Ascending aorta (tissue), 2 donors: ENCODE measurements at places on chromosomes 2 and 18. TPM values are rescaled to one million over a fixed set of nuclear protein-coding genes. Genes with fewer than 3 reads are reported as not detected.

GRCh38 chr2:181658444-181658843 is 1.5 kb upstream of the CERKL start:
- no peak overlapping the region for H3K27ac ChIP-seq
- no peaks in the 10 kb centered on the region for H3K36me3 ChIP-seq
- no peaks in the 10 kb centered on the region for H3K27me3 ChIP-seq
- H3K4me1 ChIP-seq: no peaks in the 10 kb centered on the region
- no peak overlapping the region for H3K4me3 ChIP-seq
- no peak for DNase-seq

GRCh38 chr2:239762655-239763269 is 262.4 kb downstream of the NDUFA10 start:
- peak overlapping the region; percentile 14 for H3K27ac ChIP-seq
- H3K4me3 ChIP-seq: no peak overlapping the region
- H3K27me3 ChIP-seq: no peaks in the 10 kb centered on the region
- no peaks in the 10 kb centered on the region for H3K4me1 ChIP-seq

DNA sequence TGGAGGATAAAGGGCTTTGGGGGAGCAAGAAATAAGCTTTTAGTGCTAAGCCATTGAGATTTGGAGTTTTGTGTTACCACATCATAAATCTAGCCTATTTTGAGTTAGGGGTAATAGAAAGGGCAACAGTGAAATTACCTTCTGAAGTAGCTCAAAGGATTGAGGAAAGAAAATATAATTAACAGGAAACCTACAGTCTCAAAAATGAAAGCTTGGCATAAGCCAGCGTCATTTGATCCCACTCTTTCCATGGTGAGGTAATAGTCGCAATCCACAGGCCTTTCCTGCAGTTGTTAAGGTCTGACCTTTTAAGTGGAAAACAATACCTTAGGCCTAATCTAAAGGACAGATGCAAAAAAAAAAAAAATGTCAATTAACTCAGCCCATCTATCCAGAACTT is 182.7 kb downstream of the UXS1 start:
- H3K4me1 ChIP-seq: no peaks in the 10 kb centered on the region
- no peaks in the 10 kb centered on the region for H3K36me3 ChIP-seq
- no peak overlapping the region for H3K27ac ChIP-seq
- no peak overlapping the region for H3K4me3 ChIP-seq
- DNase-seq: no peak
- no peaks in the 10 kb centered on the region for H3K27me3 ChIP-seq

GRCh38 chr2:233280114-233280693 is 27.4 kb upstream of the SAG start:
- DNase-seq: no peak
- no peaks in the 10 kb centered on the region for H3K4me1 ChIP-seq
- H3K4me3 ChIP-seq: no peak overlapping the region
- no peaks in the 10 kb centered on the region for H3K27me3 ChIP-seq
- no peak overlapping the region for H3K27ac ChIP-seq
- H3K36me3 ChIP-seq: peaks cover 98% of the 10 kb centered on the region

GRCh38 chr2:5482929-5483331 is 209.3 kb upstream of the SOX11 start:
- DNase-seq: no peak
- H3K4me3 ChIP-seq: no peak overlapping the region
- no peaks in the 10 kb centered on the region for H3K36me3 ChIP-seq

DNA sequence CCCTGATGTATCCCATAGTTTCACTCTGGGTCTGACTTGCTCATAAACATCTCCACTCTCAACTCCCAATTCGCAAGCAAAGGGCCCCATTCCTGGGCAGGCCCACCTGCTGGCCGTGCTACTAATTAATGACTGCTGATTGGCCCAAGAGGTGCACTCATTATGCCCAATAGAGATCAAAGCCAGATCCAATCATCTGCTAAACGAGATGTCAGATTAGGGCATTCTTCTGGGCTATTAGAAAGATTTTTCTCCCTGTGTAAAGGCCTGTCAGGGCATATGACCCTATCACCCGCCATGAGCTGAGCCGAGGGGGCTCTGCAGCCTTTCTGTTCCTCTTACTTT is 103.4 kb upstream of the HAAO start:
- H3K4me1 ChIP-seq: peaks cover 4% of the 10 kb centered on the region
- no peaks in the 10 kb centered on the region for H3K27me3 ChIP-seq
- peak overlapping the region; percentile 82 for H3K27ac ChIP-seq
- H3K36me3 ChIP-seq: no peaks in the 10 kb centered on the region
- no peak for DNase-seq

DNA sequence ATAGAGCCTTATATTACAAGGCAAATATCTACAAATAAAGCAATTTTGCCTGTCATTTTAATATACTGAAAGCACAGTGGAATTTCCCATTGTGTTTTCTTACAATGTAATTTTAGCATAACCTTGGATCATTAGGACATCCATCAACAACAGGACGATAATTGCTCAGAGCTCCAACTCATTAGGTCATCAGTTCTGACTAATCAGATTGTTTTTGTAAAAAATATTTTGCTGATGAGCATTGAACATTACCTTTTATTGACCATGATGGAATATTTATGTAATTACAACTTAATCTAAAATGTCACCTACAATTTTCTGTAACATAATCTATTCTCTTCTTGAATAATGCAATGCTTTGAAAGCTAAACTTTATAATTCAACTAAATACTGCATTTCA is 215.3 kb upstream of the DSEL start:
- no peaks in the 10 kb centered on the region for H3K27me3 ChIP-seq
- H3K27ac ChIP-seq: no peak overlapping the region
- DNase-seq: no peak
- no peaks in the 10 kb centered on the region for H3K4me1 ChIP-seq
- H3K4me3 ChIP-seq: no peak overlapping the region

GRCh38 chr2:42878581-42878980 is 86.2 kb upstream of the HAAO start:
- H3K4me1 ChIP-seq: peaks cover 11% of the 10 kb centered on the region
- DNase-seq: no peak
- no peaks in the 10 kb centered on the region for H3K27me3 ChIP-seq
- no peaks in the 10 kb centered on the region for H3K36me3 ChIP-seq
- peak overlapping the region; percentile 20 for H3K27ac ChIP-seq
- no peak overlapping the region for H3K4me3 ChIP-seq

DNA sequence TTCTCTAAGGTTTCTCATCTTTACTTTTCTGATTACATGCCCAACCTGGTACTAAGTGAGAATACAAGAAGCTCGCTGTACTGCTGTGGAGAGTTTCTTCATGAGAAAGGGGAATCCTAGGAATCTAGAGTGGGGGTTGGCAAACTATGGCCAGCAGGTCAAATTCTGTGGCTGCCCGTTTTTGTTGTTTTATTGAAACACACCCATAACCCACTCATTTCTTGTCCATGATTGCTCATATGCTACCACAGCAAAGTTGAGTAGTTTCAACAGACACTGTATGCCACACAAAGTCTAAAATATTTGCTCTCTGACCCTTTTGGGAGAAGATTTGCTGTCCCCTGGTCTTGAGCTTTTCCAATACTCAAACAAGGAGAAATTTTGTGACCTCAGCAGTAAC is 58.8 kb downstream of the C2orf74 start:
- peaks cover 41% of the 10 kb centered on the region for H3K36me3 ChIP-seq
- no peaks in the 10 kb centered on the region for H3K27me3 ChIP-seq
- DNase-seq: no peak
- no peak overlapping the region for H3K27ac ChIP-seq

GRCh38 chr2:153971855-153972254 is 100.1 kb downstream of the GALNT13 start:
- H3K27me3 ChIP-seq: no peaks in the 10 kb centered on the region
- no peak overlapping the region for H3K4me3 ChIP-seq
- no peaks in the 10 kb centered on the region for H3K36me3 ChIP-seq
- H3K27ac ChIP-seq: no peak overlapping the region
- DNase-seq: no peak

DNA sequence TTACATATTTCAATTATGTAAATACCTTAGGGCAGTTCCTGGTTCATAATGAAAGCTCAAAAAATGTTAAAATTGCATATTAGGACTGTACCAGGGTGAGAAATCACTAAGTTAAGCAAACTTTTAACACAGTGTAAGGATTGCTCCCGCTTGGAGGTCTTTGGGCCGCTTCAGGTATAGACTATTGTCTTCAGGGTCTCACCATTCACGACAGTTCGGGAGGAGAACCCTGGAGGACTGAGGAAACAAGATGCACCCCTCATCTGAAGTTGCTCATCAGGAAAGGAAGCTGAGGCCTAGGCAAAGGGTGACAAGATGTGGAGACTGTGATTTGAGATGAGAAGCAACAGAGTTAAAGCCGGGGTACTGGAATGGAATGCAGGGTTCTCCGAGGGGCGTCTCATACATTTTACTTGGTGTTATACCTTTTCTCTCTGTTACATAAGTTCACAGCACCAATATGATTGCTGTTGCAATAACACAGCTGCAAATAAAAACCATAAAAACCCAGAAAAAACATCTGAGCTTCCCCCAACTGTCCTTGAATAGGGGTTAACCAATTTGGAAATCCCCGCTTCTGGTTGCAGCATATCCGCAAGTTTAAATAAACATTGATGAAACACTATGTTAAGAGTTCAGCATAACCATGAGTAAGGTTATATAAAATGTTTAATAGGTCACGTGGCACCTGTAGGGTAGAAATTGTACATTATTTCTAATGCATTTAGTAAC is 40.1 kb downstream of the FBXO48 start:
- no peaks in the 10 kb centered on the region for H3K4me1 ChIP-seq
- DNase-seq: no peak
- H3K4me3 ChIP-seq: no peak overlapping the region
- H3K36me3 ChIP-seq: no peaks in the 10 kb centered on the region
- no peak overlapping the region for H3K27ac ChIP-seq

DNA sequence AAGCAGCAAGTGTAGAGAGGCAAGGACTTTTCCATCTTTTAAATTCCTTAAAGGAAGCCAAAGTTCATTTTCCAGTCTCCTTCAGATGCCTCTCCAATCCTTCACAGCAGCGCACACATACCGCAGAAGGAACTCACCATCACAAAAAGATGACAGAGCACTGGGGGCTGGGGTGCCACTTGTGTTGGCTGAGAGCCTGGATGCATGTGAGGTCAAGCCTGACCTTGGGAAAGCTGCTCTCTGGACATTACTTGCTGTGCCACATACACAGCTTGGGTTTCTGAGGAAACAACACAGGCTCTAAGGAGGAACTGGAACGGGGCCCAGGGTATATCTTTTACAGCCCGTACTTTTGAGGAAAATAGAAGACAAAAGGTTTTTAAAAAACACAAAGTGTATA is 364.3 kb upstream of the MEX3C start:
- no peak overlapping the region for H3K27ac ChIP-seq
- no peaks in the 10 kb centered on the region for H3K27me3 ChIP-seq
- H3K4me1 ChIP-seq: no peaks in the 10 kb centered on the region
- DNase-seq: no peak
- H3K36me3 ChIP-seq: no peaks in the 10 kb centered on the region

- DNase-seq: no peak
- no peak overlapping the region for H3K4me3 ChIP-seq
- no peaks in the 10 kb centered on the region for H3K27me3 ChIP-seq
- H3K36me3 ChIP-seq: no peaks in the 10 kb centered on the region
These were observed 11.9 kb upstream of the B3GNT7 start for GRCh38 chr2:231383416-231384108.

DNA sequence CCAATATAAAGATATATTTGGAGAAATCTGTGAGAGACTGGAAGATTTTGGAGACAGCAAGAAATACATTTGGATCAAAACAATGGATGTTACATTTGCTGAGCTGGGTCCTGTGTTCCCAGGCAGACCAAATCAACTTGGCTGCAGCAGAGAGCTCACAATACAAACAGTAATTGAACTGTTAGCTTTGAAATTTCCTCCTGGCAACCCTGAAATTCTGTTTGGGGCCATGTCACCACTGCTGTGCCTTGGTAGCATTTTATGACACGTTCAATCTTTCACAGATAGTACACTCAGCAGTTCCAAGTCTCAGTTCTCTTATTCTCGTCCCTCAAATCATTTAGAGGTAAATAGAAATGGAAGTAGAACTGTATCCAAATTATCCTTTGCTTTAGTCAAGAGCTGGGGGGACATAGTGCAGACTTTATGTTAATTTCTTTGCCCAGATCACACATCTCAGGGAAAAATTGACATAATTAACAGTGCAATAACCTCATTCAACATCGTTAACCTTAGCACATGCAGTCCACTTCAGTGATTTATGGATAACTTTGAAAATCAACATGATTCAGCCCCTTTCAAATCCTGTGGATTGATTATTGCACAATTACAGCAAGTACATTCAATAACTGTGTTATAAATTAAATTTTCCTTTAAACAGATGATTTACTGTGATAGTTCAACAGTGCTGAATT is 277.4 kb upstream of the MC4R start:
- no peaks in the 10 kb centered on the region for H3K36me3 ChIP-seq
- no peak for DNase-seq
- no peak overlapping the region for H3K27ac ChIP-seq
- no peaks in the 10 kb centered on the region for H3K27me3 ChIP-seq
- no peaks in the 10 kb centered on the region for H3K4me1 ChIP-seq
- H3K4me3 ChIP-seq: no peak overlapping the region

DNA sequence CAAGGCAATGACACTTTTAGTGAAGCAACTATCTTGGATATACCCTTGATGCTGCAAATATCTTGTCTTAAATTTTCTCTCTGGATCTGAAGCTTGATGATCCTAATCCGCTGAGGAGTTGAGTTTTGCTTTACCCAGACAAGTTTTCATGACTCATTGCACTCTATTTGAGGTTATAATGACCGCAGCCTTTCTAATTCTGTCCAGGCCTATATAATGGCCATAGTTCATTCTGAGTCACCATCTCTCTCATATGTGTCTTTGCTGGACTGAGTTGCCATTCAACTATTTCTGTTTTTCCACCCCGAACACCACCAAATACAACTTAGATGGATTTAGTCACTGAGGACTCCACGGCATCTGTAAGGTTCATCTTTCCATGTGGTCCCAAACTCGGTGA is 802.1 kb upstream of the FAM98A start:
- no peaks in the 10 kb centered on the region for H3K36me3 ChIP-seq
- no peak for DNase-seq
- H3K27me3 ChIP-seq: no peaks in the 10 kb centered on the region
- H3K27ac ChIP-seq: no peak overlapping the region
- H3K4me1 ChIP-seq: no peaks in the 10 kb centered on the region

DNA sequence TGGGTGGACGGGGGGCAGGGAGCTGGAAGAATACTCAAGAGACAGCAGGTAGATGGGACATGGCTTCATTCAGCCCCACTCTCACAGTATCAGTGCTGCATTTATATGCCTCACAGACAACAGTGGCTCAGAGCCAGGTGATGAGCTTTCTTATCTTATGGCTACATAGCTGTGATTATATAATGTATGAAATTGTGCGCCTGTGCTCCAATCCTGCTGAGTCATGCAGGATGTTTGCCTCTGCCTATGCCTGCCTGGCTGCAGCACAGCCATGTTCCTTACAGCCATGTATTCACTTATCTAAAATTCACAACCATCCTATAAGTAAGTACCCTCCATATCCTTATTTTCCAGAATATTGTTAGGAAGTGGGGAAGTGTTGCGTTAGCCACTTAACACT is 37.7 kb upstream of the RNF103 start:
- no peaks in the 10 kb centered on the region for H3K36me3 ChIP-seq
- DNase-seq: no peak
- no peaks in the 10 kb centered on the region for H3K27me3 ChIP-seq
- no peak overlapping the region for H3K4me3 ChIP-seq
- H3K4me1 ChIP-seq: no peaks in the 10 kb centered on the region
- no peak overlapping the region for H3K27ac ChIP-seq

The BCL2L11 gene
- 3.5 TPM for total RNA-seq

The COL6A3 gene
- 156 TPM for total RNA-seq

The C2orf80 gene
- total RNA-seq: not detected

The NR4A2 gene
- 8.7 TPM for total RNA-seq
